Natural killer cell (primary cell): ENCODE measurements at places on chromosomes 1 and 21. TPM values are rescaled to one million over a fixed set of nuclear protein-coding genes. Genes with fewer than 3 reads are reported as not detected.

- DNase-seq = no peak
Measured at GRCh38 chr1:52668711-52669110, 29.4 kb downstream of the COA7 start.

DNA sequence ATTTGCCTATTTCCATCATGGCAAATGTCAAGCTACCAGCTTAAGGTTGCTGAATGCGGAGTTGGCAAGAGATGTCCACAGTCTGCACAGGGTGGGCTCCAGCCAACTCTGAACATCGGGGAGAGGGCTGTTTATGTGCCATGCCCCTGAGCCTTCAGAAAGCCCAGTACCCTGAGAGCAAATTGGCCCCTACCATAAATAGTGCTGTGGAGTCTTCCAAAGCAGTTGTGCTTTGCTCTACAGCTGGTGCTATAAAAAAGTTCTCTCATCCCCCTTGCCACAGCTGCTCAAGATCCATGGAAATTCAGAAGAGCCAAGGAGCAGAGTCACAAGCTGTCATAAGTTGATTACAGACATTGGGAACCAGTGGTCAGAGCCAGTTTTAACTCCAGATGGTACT is 85.6 kb upstream of the CLDN14 start:
- no peak for DNase-seq

The ZNF593OS gene
- not detected for total RNA-seq

- no peak for DNase-seq
Measured at GRCh38 chr1:244941121-244941520, 76.8 kb upstream of the HNRNPU start.

- DNase-seq = no peak
Measured at GRCh38 chr1:162676750-162677149, 44.5 kb downstream of the DDR2 start.

DNA sequence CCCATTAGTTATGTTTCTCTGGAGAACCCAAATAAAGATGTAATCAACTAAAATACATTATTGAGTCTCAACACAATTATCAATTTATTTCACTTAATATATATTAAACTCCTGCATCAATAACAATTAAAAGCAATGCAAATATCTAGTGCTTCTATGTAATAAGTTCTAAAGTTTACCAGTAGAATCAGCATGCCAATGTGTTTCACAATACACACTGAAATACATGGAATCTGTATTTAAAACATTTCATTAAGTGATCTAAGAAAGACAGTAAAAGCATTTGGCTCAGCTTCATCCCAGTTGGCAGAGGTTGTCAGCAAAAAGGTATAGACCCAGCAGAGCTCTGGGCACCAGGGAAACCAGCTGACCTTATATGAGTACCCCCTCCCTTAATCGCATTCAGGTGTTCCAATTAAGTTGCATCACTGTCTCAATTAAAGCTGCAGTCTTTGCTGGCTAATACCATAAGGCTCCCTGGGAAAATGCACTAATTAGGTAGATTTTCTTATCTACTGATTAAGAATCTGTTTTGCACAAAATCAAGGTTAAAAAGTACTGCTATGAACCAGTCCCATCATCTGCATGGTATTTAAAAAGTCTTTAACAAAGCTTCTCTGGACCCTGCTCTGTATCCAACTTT is 63.1 kb downstream of the NIBAN1 start:
- no peak for DNase-seq

The TRNP1 gene
- 0.18 TPM for total RNA-seq

The GSTM5 gene
- 0.07 TPM for total RNA-seq

The CYYR1 gene
- total RNA-seq = not detected

The RAVER2 gene
- 1.4 TPM for total RNA-seq

DNA sequence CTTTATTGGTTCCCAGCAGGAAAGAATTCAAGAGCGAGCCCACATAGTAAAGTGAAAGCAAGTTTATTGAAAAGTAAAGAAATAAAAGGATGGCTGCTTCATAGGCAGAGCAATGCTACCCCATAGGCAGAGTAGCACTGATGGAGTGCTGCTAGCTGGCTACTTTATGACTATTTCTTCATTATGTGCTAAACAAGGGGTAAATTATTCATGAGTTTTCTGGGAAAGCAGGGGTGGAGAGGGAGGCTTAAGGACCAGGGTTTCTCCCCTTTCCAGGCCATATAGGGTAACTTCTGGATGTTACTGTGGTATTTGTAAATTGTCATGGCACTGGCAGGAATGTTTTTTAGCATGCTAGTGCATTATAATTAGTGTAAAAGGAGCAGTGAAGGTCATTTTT is 1271.4 kb downstream of the KCNT2 start:
- no peak for DNase-seq

The ADGRL4 gene
- total RNA-seq = not detected

- DNase-seq = no peak
Measured at GRCh38 chr1:44333376-44333775, 21.7 kb downstream of the ERI3 start.

DNA sequence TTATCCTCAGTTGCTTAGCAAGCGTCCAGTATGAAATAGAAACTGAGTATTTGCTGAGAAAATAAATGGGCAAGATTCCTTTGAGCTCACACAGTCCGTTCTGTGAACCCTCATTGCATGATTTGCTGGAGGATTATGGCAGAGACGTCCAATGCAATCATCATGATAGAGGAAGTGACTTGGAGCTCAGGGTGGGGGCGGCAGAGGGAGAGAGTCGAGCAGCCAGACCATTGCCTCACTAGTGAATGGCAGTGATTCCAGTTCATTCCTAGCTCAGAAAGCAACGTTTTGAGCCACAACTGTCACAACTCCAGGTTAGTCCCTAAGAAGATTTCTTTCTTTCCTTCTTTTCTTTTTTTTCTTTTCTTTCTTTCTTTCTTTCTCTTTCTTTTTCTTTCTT is 27.5 kb upstream of the COL9A2 start:
- peak; percentile 55 for DNase-seq

DNA sequence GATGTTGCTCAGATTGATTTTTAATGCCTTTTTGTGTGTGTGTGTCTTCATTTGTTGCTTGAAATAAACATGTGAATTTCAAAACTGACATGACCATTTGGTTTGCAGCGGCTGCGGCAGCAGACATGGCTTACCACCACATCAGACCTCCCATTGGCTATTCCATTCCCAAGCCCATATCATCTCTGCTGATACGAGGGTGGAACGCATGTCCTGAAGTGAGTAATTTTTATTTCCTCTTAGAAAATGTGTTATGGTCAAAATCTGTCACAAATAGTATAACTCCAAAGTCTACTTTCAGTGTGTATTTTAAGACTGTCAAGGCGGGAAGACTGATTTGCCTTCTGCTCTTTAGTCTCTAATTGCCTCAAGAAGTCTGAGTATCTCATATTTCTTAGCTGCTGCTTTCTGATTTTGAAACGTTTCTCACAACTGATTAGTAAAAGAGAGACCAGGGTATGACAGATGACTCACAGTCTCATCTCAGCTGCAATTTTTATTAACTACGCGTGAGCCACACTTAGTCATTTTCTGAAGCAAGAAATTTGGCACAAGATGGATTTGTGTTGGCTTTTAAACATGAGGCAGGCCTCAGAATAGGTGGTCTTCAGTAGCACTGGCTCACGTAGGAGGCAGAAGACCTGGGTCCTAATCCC is 49.0 kb downstream of the LRRC53 start:
- no peak for DNase-seq

The OPRD1 gene
- total RNA-seq = not detected

DNA sequence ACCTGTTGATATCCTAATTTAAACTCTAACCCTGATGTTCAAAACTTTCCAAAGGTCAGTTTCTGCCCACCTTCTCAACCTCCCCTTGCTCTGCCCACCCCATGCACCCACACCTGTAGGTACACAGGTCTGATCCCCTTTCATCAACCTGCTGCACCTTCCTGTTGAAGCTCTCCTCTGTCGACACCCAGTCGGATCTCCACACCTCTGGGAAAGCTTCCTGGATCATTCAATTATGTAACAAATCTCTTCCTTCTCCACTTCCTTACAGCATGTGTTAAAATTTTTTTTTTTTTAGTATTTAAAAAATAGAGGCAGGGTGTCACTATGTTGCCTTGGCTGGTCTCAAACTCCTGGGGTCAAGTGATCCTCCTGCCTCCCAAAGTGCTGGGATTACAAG is 44.7 kb upstream of the IGSF5 start:
- no peak for DNase-seq

DNA sequence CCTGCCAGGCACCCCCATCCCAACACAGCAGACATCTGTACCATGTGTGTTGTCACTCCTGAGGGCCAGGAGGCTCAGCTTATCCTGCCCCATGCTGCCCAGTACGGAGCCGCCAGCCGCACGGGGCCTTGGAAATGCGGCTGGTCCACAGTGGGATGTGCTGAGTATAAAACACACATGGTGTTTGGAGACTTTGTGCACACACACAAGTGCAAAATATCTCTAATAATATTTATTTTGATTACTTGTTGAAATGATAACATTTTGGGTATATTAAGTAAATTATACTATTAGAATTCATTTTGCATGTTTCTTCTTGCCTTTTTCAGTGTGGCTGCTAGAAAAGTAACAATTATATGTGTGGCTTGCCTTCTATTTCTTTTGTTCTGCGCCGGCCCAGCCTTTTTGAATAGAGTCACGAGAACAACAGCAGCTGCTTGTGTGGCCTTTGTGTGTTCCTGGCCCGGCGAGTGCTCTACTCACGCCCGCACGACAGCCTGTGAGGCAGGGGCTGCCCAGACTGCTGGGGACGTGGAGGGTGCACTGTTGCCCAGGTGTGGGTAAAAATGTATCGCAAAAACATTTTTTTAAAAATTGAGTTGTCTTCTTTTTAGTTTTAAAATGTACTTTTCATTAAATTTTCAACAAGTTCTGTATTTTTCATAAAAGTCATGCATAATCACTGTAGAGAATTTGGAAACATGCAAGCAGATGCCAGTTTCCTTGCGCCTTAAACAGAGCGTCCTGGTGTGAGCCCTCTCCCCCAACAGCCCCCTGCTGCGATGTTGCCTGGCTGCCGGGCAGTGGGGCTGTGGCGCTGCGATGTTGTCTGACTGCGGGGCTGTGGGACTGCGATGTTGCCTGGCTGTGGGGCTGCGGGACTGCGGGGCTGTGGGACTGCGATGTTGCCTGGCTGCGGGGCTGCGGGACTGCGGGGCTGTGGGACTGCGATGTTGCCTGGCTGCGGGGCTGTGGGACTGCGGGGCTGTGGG is 35.5 kb downstream of the COQ8A start:
- DNase-seq = no peak

DNA sequence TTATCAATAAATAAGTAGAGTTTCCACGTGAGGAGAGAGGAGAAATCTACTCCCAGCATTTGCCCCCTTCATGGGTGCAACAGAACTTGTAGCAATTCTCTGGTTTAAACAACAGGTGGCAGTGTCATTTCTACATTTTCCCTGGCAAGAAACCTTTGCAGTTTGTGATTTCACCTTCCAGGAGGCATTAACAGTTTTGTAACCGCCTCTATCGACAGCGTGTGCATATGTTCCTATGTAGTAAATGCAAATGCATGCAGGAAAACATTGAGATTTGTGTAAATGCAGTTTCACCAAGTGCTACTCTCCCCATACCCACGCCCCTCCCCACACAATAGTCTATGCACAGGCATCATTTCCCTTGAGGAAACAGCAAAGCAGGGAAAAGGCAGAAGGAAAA is 494.7 kb downstream of the SMYD3 start:
- DNase-seq = no peak

- DNase-seq = no peak
Measured at GRCh38 chr1:36343651-36344394, 20.4 kb upstream of the EVA1B start.

DNA sequence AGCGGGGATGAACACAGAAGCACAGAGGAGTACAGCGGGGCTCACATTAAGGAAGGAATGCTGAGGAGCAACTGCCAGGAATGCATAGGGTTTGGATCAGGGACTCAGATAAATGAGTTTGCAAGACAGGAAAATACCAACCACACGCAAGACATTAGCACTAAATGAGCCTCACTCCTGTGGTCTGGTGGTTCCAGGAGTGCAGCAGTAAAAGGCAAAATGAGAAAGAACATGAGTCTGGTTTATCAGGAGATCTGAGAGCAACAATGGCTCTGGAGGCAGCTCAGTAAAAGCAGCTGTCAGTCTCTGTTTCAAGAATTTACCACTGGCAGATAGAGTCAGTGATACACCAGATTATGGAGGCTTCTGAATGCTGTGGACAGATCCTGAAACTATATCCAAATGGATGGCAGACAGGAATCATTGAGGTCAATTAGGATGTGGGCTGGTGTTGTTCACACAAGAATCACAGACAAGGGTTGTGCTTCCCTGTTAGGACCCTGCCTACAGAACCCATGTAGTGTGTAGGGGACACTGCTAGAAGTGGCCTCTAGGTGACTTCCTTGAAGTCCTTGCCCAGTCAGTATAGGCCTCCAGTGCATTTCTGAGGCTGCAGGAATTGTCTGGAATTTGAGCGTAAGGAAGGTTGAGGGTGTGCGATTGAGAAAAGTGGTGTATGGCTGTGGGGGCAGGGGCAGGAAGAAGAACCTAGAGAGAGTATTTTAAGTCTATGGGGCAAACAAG is 50.3 kb downstream of the CASQ2 start:
- no peak for DNase-seq

DNA sequence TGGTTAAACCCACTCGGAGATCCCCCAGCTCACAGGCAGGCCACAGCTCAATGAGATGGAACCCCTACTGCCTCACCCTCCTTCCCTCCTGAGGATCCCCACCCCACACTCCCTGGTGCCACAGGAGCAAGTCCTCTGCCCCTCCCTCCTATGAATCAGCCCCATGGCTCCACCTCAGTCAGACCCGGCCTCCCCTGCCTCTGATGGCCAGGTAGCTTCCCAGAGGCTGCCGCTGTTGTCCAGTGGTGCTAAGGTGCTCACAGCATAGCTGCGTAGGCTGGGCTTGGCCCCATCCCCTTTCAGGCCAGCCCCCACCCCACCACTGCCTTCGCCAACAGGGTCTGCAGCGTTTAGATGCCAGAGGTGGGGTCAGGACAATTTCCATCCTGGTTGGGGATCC is 98.5 kb upstream of the IGSF21 start:
- DNase-seq = no peak
